ENCODE measurements at places on chromosomes 11 and 22.

- no peak for DNase-seq
Observed at GRCh38 chr22:42692239-42693054, 28.2 kb downstream of the A4GALT start.

DNA sequence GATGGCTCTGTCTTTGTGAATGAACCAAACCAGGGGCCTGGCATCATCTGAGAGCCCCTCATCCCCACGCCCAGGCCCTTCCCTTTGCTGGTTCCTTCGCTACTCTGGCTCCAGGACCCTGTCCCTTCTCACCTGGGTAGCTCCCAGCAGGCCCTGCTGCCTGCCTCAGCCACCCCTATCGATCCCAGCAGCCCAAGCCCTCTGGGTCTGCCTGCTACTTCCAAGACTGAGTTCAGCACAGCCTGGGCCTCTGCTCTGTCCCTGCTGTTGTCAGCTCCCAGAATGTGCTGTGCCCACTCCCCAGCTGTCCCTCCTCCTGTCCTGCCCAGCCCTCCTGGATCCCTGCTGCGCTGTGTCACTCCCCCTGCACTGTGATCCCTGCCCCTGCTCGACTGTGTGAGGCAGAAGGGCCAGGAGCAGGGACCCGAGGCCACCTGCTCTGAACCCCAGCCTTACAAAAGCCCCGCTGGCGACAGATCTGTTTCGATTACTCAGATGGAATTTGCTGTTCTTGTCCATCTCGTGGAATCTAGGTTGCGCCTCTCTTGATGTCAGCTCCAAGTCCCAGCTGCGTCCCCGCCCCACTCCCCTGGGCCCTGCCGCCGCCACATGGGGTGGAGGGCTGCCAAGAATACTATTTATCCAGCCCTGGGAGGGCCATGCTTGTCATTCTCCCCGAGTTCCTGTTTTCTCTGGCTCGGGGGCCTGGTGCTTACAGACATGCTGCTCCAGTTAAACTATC, 13.0 kb downstream of the MRPL21 start:
- DNase-seq, result no peak

DNA sequence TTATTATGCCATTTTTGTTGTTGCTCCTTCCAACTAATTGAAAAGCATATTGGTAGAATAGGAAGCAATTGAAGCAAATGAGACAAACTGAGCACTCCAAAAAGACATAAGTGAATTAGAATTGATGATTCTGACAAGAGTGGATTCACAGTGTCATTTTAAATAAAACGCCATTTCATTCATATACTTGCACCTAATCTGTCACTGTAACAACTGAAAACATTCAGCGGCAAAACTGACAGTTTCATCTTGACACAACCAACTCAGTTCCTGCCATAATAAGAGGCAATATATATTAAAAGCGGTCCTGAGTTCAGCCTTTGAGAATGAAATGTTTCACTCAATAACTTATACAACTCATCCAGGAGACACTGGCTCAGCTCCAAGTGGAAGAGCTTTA, 306.8 kb downstream of the CNTN5 start:
- no peak for DNase-seq

- DNase-seq, result no peak
Observed at GRCh38 chr11:20207781-20208621, 47.7 kb upstream of the DBX1 start.

DNA sequence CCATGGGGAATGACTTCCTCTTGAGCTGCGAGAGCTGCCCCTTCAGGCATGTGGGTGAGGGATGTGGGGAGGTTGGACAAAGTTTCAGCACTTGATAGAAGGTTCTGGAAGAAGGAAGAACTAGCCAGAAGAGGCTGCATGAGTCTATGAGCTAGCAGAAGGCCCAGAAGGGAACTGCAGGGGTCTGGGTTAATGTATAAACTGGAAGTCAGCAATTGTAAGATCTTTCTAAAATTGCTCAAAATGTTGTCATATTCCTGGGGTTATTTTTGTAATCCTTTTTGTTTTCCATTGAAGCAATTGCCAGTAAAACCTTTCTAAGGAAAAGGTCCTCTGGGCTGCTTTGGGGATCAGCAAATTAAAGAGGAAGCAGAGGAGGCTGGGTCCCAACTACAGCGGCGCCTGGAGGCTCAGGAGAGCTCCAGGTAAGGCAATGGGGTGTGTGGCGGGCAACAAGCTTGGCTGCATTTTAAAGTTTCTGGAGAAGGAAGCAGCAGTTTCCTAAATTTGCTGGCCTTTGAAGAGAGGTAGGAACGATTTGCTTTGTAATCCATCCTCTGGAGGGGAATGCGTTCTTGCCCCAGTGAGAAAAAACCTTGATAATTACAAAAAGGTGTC, 29.2 kb downstream of the ADAMTS15 start:
- no peak for DNase-seq

DNA sequence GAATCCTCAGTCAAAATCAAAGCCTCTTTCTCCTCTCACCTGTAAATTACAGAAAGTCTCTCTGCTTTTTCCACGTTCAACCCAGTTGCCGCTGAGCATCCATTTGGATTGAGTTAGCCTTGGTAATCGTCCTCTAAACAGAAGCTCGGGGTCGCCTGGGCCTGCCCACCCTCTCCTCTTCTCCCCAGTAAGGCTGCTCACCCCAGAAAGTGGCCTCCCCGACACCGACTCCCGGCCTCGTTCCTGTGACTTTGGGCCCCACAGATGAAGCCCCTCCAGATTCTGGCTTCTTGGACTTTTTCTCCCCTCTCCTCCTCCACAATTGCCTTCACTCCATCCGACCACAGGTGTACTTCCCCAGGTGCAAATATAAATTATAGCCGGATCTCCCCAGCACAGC, 1500.0 kb downstream of the BRD1 start:
- no peak for DNase-seq

DNA sequence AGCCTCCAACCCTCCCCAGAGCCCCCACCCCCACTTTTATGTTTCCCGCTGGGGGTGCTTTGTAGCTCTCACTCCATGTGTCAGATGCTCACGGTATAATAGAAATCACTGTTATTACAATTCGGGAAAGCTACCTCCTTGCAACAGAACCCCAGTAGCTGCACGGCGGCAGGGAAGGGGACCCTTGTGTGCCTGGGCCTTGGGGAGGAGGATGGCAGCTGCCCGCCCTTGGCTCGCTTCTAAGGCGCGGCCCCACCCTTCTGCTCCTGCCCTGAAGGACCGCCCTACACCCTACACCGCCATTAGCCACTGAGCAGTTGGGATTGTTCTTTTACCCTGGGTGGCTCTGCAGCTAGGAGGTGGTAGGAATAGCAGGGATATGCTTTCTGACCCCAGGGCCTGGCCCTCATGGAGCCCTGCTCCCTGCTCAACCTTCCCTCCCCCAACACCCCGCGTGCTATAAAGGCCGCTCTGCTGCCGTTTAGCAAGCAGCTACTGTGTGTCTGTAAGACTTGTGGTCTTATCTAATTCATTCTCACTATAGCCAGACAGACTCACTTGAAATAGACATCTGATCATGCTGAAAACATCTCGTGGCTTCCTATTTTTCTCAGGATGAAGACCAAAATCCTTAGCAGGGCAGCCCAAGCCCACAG, 219.7 kb downstream of the CEP164 start:
- no peak for DNase-seq

- no peak for DNase-seq
Observed at GRCh38 chr11:64357446-64357845, 1.5 kb upstream of the RPS6KA4 start.

DNA sequence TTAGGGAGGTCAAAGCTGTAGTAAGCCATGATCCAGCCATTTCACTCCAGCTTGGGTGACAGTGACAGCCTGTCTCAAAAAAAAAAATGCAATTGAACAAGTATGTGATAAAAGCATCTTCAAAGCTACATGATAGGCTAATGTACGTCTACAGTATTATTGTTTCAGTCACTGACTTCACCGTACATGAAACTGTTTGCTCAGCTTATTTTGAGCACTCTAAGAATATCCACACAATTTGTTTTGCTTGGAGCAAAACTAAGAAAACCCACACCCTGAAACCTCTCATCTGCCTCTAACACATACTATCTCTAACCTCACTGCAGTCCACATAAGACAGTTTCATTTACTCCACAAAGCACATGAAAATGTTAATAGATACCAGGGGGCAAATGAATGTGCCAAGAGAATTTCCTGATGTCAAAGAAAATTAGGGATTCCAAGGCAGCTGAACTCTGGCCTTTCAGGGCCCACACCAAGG, 60.7 kb downstream of the KCNA4 start:
- DNase-seq, result no peak

DNA sequence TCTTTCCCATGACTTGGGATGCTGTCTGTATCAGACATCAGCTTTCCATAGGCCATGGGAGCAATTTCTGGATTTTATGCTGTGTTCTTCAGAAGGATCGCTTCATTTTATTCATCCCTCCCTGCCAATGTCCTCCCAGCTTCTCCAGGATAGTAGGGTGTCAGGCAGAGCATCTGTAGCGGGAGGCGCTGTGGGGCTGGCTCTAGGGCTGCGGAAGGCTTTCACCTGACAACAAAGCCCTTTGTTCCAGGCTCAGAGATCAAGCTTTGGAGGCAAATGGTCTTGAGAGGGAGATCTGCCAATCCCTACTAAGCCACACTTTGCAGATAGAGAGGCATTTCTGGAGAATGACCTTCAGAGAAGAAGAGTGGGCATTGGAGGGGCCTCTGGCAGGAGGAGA, 29.5 kb upstream of the FTH1 start:
- no peak for DNase-seq

GRCh38 chr11:58963551-58964104, 24.3 kb downstream of the GLYATL1 start:
- DNase-seq, result no peak

DNA sequence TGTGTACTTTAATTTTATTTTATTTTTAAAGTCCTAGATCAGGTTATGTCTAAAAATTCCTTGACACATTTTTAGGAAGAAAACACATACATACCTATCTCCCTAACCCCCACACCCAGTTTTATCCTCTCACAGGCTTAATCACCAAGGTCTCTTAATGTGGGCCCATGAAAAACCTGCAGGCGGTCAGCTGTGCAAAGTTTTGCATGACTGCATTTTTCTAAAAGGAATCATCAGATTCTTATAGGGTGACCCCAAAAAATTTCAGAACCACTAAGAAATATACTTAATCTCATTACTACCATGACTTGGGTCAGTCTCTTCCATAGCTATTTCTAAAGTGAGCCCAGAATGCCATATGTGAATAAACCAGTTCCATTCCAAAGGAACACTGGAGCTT, 19.8 kb downstream of the SAA1 start:
- DNase-seq, result no peak

DNA sequence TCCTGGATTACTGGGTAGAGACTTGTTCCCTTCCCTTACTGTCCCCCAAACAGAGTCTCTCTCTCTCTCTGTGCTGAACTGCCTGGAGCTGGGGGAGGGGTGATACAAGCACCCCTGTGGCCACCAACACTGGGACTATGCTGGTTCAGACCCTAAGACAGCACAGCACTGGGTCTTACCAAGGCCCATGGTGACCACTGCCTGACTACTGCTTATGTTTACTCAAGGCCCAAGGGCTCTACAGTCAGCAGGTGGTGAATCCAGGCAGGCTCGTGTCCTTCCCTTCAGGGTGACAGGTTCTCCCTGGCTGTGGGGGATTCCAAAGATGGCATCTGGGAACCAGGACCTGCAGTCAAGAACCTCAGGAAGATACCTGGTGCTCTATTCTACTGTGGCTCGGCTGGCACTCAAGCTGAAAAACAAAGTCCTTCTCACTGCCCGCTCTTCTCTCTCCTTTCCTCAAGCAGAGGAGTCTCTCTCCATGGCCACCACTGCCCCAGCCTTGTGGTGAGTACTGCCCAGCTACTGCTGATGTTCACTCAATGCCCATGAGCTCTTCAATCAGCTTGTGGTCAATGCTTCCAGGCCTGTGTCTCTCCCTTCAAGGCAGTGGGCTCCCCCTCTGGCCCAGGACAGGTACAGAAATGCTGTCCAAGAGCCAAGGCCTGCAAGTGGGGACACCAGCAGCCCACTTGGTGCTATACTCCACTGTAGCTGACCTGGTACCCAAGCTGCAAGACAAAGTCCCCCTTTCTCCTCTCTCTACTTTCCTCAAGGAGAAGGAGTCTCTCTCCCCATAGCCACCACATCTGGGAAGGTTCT, 41.8 kb upstream of the SHANK2 start:
- DNase-seq, result no peak

DNA sequence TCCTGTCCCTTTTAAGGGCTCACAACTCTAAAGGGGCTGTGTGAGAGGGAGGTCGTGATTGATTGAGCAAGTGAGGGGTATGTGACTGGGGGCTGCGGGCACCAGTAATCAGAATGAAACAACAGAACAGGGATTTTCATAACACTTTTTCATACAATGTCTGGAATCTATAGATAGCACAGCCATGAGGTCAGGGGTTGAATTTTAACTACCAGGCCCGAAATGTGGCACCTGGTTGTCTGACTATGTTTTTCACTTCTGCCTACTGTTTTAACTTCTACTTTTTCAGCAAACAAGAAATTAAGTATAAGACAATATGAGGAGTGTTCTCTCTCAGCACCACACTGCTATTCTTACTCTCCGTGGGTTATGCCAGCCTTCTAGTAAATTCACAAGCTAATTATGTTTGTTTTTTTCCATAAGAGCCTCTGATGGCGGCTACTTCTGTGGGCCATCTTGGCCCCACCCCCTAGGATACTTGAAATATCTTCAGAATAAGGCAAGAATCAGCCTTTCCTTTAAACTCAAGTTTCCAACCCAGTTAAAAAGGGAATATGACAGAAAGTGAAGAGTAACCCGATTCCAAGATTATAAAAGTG, 552.8 kb upstream of the CHORDC1 start:
- DNase-seq, result no peak

- no peak for DNase-seq
Observed at GRCh38 chr11:12410006-12410728, 32.8 kb downstream of the PARVA start.

- no peak for DNase-seq
Observed at GRCh38 chr22:32801537-32802236, at the start of gene TIMP3. Gene TIMP3, plus strand, starts transcription at chr22:32801705. Its CDS starts 297 bp downstream, at chr22:32802002.

DNA sequence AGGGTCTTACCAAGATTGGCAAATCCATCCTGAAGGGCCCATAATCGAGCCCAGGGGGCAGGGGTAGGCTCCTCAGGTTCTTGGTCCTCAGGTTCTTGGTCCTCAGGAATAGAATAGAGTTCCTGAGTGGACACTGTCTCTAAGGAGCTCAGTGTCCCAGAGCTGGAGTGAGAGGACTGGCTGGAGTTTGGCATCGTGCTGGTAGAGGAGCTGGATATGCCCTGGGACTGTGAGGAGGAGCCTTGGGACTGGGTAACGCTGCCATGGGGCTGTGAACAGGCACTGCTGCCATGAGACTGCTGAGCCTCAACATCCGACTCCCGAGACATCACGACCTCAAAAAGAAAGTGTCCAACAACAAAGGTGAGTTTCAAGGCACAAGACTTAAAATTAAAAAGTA, 7.2 kb downstream of the CHEK2 start:
- no peak for DNase-seq

- no peak for DNase-seq
Observed at GRCh38 chr11:68938816-68939582, 35.3 kb downstream of the IGHMBP2 start.

- no peak for DNase-seq
Observed at GRCh38 chr22:39894554-39895092, 1.1 kb upstream of the ENTHD1 start.

- no peak for DNase-seq
Observed at GRCh38 chr11:16013649-16014275, 342.6 kb downstream of the SOX6 start.

- no peak for DNase-seq
Observed at GRCh38 chr11:18265949-18266348, at the start of gene SAA1. Gene SAA1, plus strand, starts transcription at chr11:18266264. Its CDS starts 624 bp downstream, at chr11:18266888.

Data from activated T-cell treated with anti-CD3 and anti-CD28 coated beads for 48 hours (primary cell).